ENCODE measurements at places on chromosomes 11 and 22. TPM values are rescaled to one million over a fixed set of nuclear protein-coding genes. Genes with fewer than 3 reads are reported as not detected.

- DNase-seq = peak; percentile 73
Observed at GRCh38 chr11:61791737-61792309, 576 bp downstream of the TMEM258 start.

GRCh38 chr11:99343117-99343516 lies 322.4 kb downstream of the CNTN5 start:
- DNase-seq = no peak

GRCh38 chr11:2459016-2459725 lies 14.4 kb downstream of the KCNQ1 start:
- no peak for DNase-seq

The PGA5 gene
- 0.69 TPM for total RNA-seq

The TMX2 gene
- 52.0 TPM for total RNA-seq

The SYT13 gene
- 0.37 TPM for total RNA-seq

DNA sequence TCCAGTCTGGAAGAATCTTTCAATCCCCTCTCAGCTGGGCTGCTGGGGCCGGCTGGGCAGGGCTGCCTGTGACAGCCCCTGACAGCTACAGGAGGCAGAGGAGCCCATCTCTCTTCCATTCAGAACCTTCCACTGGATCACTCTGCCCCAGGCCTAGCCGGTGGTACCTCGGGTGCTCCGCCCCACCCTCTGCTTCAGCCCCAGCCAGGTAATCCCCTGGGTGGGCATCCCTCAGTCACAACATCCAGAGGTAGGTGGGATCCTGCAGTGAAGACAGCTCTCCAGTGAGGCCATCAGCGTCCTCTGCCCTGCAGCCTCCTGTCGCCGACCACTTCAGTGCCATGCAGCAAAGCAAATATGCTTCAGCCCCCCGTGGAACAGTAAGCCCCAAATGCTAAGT lies 223.7 kb downstream of the DSCAML1 start:
- no peak for DNase-seq

DNA sequence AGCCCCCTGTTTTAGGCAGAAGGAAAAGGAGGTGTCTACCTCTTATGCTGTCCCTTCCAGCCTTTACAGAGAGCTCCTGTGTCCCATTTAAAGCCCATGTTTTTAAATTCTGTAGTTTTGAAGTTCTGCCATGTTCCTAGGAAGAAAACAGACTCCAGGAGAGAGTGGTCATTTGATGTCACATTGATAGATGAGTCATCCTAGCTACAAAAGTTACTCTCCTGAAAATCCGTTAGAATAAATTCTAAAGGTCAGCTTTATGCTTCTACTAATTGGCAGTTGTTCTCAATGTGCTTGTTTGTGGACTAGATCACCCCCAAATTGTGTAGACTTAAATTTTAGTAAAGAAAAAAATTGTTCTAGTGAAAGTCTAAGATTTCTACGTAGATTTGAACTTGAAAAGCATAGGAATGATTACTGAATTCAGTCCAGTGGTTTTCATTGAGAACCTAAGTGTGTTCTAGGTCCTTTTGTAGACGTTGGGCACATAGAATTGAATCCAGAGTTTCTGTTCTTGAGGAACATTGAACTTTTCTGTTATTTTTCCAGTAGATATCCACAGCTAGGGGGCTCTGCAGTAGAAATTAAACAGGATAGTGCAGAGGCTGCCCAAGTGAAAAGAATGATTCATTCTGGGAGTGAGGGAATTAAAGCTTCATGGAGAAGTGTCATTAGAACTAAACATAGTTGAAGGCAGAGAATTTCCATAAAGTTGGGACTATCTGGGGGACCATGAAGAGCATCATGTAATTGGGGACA lies 140.6 kb upstream of the RASSF10 start:
- no peak for DNase-seq

GRCh38 chr11:119187123-119187892 lies 2.0 kb downstream of the NHERF4 start:
- no peak for DNase-seq

The SMIM35 gene
- total RNA-seq = not detected

- DNase-seq = no peak
Observed at GRCh38 chr11:102478673-102479299, 26.2 kb upstream of the TMEM123 start.

- no peak for DNase-seq
Observed at GRCh38 chr11:8269636-8270035, 6.0 kb upstream of the LMO1 start.

The OR2AG1 gene
- total RNA-seq = not detected

DNA sequence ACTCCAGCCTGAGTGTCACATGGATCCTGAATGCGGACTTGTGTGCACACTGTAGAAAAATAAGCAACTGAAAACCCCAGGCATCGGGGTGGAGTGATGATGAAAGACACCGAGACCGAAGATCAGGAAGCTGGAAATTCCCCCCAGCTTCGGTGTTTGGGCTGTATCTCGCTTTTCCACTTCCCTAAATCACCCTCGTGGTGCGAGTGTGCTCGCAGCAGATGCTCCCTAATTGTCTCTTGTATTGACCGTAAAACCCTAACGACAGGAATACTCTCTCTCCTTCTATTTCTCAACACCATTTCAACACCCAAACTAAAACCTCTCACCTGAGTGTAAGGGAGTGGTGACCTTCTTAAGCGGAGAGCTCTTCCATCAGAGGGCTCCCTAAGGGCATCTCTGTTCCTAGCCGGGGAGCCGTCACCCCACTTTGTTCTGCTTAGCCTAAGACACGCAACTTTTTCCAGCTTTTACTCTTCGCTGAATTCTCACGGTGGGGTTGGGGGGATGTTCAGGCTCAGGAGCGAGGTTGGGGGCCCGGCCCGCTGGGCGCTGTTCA lies 635 bp upstream of the GRK3 start:
- DNase-seq = no peak

DNA sequence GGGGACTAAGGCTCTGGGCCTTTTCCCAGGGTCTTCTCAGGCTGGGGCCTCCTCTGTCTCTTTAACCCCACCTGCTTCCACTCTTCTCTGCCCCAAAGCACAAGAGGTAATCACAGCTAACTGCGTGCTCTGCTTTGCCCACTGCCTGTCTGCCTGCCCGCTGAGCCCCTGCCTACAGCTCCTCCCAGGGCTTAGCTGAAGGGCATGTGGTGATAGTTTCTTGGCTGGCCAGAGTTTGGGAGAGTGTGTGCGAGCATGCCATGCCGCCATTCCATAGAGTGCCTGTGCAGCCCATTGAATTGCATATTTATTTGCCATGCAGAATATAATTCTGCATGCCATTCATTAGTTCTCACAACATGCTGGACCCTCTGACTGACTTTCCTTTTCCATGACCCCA lies 32.5 kb downstream of the PHLDB1 start:
- DNase-seq = no peak

The LUZP2 gene
- 26.4 TPM for total RNA-seq

DNA sequence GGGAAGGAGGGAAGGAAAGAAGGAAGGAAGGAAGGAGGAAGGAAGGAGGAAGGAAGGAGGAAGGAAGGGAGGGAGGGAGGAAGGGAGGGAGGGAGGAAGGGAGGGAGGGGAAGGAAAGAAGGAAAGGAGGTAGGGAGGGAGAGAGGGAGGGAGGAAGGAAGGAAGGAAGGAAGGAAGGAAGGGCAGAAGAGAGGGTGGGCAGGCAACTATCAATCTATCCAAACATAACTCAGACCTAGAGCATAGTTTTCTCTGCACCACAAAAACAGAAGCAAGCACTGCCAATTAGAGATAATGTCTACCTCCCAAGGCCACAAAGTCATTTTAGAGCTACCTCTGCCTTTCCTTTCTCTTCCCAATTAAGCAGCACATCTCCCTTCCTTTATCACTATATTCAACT lies 109.1 kb downstream of the ETS1 start:
- DNase-seq = no peak

DNA sequence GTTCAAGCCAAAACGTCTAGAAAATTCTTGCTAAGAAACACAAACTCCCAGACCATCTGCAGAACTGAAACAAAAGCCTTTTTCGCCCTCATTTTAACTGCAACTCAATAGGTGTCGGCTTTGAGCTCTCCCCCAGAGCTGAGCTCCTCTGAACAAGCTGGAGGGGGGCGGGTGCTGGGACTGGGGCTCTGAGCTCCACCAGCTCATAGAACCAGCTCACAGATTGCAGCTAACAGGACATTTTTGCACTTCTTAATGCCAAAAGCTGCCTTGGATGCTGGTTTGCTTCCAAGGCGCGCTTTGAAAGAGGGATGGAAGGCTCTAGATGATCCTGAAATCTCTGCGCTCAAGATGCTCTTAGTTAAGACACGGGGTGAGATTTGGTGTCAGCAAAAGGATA lies 6.0 kb upstream of the YWHAH start:
- no peak for DNase-seq

- no peak for DNase-seq
Observed at GRCh38 chr11:10581481-10582019, 13.1 kb upstream of the LYVE1 start.

GRCh38 chr22:50699001-50699755 lies 26.6 kb downstream of the SHANK3 start:
- no peak for DNase-seq

The AIP gene
- total RNA-seq = 42.9 TPM

DNA sequence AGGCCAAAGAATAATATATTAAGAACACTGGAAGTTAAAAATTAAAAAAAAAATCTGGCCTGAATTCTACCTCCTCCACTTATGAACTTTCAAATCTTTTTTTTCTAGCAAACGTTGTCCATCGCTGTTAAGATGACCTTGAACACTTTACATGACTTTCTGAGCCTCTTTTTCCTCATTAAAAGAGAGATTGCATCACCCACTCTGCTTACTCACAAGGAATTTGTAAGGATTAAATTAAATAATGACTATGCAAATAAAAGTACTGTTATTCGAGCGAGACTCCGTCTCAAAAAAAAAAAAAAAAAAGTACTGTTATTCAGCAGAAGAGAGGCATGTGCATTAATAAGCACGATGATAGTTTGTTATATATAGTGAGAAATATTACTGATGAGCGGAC lies 285.1 kb upstream of the CCDC90B start:
- no peak for DNase-seq

DNA sequence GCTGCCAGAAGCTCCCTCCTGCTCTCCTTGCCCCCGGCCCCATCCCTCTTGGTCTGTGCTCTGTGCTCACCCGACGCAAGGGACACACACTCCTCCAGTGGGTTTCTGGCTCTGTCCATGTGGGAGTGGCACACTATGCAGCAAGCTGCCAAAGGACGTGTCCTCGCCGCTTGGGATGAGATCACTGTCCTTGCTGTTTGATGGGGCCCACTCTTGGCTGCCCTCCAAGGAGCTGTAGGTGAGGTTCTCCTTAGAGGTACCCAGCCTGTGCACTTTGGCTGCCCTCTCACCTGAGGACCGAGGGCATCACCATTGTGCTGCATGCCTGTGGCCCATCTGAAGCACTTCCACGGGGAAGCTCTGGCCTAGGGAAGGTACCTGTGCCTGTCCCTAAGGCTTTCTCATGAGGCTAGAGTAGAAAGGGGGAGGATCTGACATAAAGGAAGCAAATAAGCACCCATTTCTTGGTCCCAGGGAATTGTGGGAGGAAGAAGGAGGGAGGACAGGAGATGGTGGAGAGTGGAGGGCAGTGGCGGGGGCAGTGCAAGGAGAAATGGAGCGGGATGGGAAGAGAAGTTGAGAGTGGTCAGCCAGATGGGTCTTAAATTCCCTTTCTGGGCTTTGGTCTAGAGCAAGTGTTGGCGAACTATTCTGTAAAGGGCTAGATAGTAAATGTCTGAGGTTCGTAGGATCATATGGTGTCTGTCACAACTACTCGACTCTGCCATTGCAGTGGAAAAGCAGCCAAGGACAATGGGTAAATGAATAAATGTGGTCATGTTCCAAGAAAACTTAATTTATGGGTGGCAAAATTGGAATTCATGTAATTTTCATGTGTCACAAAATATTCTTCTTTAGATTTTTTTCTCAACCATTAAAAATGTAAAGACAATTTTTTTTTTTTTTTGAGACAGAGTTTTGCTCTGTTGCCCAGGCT lies 47.0 kb upstream of the AMPD3 start:
- DNase-seq = no peak

The NXPE1 gene
- total RNA-seq = not detected

DNA sequence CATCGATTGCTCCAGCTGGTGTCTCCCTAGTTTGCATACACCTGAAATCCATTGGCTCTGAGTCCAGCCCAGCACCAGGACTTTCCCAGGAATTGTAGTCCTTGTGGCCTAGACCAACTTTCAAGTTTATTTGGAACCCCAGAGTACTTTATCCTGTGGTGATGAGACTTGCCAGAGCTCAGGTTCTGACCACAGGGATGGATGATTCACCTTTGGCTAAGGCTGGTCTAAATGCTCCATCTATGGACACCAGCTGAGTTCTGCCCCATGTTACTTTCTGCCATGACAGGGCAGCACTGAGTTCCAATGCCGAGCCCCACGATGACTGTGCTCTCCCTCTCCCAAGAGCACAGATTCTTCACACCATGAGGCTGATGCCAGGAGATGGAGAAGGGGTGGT lies 17.3 kb upstream of the INSC start:
- no peak for DNase-seq

DNA sequence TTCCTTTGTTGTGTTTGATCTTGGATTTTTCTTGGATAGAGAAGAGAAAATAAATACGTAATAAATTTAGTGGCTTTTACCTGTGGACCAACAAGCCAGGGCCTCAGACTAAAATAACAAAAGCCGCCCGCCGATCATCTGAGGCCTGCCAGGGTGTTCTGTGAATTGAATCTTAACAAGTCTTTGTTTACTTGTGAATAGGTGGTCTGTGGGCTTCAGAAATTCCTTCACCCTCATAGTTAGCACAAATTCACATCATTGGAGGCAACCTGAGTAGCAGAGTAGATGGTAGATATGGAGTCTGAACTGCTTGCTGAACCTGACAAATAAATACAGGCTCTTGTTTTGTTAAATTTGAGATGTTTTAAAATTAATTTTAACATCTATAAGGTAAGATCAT lies 176.3 kb upstream of the MTNR1B start:
- no peak for DNase-seq

GRCh38 chr11:3904228-3904627 lies 48.8 kb downstream of the STIM1 start:
- DNase-seq = no peak

The MS4A3 gene
- total RNA-seq = 0.69 TPM

The CABP7 gene
- total RNA-seq = 0.11 TPM

DNA sequence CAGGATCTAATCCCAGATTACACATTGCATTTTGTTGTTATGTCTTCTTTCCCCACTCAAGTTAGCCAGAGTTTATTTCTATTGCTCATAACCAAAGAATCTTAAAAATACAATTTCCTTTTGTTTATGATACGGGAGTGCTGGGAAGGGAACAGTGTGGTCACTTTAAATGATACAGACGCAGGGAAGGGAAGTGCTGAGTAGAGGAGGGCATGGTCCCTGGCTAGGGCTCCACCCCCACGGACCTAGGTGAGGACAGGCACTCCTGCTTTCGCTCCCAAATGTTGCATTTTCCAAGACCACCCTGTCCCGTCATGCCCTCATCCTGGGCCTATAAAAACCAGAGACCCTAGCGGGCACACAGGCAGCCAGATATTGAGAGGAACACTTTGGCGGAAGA lies 30.6 kb upstream of the NARS2 start:
- no peak for DNase-seq

The BTBD18 gene
- total RNA-seq = not detected

The CYB5R2 gene
- total RNA-seq = 13.9 TPM

GRCh38 chr22:43262990-43263644 lies 76.2 kb upstream of the TTLL12 start:
- DNase-seq = no peak

- no peak for DNase-seq
Observed at GRCh38 chr11:62719302-62719978, 7.8 kb downstream of the HNRNPUL2 start.

All from urinary bladder (tissue), 4 donors.